Amniotic stem cell (primary cell): ENCODE measurements at places on chromosomes 1 and 21.

DNA sequence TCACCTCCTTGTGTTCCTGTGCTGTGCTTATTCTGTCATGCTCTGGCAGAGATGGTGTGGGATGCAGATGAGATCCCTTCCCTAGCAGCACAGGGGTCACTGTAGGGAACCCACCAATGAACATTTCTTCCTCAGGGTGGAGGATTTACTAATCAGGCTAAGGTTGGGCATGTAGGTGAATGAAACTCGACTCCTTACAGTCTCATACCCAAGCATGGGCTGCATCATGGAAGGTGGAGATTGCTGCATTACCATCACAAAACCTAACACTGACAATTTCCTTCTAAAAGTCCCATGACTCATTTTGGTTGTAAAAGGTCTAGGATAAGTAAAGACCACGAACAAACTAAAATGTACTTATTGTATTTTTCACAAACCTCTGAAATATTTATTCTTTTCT, 399.9 kb downstream of the DSCAM start:
- no peak for DNase-seq

DNA sequence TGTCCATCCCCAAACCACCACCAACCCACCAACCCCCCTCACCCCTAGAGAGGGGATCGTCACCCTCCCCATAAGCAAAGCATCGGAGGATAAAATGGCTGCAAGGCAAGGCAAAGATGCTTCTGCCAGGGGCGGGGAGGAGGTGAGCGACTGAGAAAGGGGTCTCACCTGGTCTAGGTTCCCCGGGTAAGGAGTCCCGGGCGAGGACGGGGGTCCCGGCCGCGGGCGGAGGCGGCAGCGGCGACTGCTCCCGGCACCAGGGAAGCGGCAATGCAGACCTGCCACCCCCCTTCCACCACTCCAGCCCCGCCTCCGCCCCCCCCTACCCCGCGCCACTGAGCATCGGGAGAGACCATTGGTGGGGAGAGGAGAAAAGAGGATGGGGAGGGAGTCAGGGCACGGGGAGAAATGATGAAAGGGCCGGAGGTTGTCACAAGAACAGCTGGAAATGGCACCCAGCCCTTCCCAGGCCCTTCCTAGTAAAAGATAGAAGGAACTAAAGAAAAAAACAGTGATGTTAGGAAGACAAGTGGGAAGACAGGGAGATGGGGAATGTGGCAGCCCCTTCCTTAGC, at the start of gene SV2A:
Gene SV2A, minus strand, starts transcription at position 274 of the 574 bp plus-strand sequence. CDS start 4,004 bp downstream, outside the sequence.
- no peak for DNase-seq

- DNase-seq, result no peak
Measured at GRCh38 chr1:228507961-228508652, 20.9 kb downstream of the RNF187 start.

- DNase-seq, result no peak
Measured at GRCh38 chr1:100440075-100440809, 87.9 kb downstream of the CDC14A start.

GRCh38 chr1:113691184-113691583, 68.1 kb downstream of the PHTF1 start:
- DNase-seq, result no peak

DNA sequence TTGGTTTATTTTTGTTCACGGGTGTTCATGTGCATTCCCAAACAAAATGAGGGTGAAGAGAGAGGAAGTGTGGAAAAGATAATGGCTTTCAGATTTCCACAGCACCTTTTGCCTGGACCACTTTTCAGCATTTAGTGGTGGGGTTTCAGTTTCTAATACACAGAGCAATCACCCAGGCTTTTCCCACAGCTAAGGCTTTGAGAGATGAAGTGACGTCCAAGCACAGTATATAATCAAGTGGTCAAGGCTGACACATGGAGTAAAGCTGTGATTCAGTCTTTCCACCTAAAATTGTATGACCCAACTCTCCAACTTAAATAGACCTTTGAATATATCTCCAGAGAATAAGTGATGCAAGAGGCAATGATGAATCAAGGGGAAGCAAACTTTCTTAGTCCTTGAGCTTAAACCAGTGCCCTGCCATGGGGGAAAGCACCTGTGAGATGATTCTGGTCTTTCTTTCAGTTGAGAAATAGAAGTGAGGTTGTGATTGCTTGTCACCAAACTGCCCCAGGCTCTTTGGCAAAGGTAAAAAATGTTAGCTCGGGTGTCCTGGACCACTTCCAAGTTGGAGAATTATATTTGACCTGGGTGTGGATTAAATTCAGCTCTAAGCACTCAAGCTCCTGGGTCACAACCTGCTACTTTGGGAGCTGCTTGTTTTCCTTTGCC, 2.4 kb upstream of the PIK3R3 start:
- DNase-seq, result no peak

DNA sequence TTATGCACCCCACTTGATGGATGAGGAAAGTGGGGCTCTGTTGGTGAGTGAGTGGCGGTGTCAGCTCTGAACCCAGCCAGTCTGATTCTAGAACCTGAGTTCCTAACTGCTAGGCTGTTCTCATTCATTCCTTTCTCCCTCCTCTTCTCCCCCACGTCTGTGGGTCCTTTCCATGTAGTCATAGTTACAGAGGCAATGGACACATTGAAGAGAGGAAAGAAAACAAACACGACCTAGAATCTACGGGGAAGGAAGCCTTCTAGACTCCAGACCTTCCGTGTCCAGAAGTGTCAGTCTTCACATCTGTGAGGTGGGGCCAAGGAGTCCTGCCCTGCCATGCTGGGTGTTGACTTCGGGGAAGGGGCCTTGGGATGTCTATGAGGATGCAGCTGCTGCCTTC, 115.8 kb upstream of the WNT4 start:
- no peak for DNase-seq
